Hepatic stellate cell (primary cell): ENCODE measurements at places on chromosomes 1 and 21.

- DNase-seq: no peak
Observed at GRCh38 chr1:111202366-111202706, 1.9 kb upstream of the DENND2D start.

DNA sequence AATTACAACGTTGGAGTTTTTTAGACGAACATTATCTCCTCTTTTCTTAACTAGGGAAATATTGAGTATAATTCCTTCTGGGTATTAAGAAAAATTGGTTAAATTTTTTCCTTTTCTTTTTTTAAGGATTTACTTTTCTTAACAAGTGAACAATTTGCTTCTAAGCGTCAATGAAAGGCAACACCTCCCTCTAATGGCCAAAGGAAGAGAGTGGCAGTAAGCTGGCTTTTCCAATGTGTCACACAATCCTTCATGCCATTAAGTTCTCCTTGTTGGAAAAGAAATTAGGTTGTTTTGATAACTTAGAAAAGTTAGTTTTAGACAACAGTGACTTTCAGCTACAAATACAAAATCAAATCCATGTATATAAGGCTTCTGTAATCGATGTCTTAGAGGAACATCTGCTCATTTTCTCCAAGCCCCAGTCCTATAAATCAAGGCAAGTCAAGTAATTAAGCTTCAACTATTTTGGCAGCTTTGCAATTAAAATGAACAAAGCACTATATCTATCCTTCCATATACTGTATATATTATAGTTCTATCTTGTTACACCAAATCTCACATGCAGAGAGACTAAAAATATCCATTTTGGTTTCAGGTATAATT lies 62.8 kb downstream of the EDEM3 start:
- peak; percentile 11 for DNase-seq

GRCh38 chr1:191929383-191929782 lies 228.9 kb upstream of the RGS18 start:
- no peak for DNase-seq

- no peak for DNase-seq
Observed at GRCh38 chr1:17158961-17159360, 39.7 kb upstream of the PADI2 start.

- DNase-seq: peak; percentile 51
Observed at GRCh38 chr1:111990878-111991718, 1.6 kb upstream of the KCND3 start.

GRCh38 chr1:212455803-212456528 lies 23.2 kb downstream of the NENF start:
- DNase-seq: peak; percentile 84

GRCh38 chr1:218344814-218345672 lies at the start of gene TGFB2:
Gene TGFB2, plus strand, starts transcription at chr1:218345336. Its CDS starts 1,366 bp downstream, at chr1:218346702.
- DNase-seq: peak; percentile 58

DNA sequence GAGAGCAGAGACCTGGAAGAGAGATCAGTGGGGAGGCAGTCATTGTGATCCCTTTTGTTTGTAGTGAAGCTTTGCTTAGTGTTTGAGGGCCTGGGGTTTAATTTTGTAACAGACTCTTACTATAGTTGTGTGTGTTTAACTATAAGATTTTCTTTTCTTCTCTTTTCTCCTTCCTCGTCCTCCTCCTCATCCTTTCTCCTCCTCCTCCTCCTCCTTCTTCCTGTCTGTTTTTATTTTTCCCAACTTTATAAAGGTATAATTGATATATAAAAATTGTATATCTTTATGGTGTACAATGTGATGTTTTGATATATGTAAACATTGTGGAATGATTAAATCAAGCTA lies 71.2 kb upstream of the MACF1 start:
- no peak for DNase-seq

DNA sequence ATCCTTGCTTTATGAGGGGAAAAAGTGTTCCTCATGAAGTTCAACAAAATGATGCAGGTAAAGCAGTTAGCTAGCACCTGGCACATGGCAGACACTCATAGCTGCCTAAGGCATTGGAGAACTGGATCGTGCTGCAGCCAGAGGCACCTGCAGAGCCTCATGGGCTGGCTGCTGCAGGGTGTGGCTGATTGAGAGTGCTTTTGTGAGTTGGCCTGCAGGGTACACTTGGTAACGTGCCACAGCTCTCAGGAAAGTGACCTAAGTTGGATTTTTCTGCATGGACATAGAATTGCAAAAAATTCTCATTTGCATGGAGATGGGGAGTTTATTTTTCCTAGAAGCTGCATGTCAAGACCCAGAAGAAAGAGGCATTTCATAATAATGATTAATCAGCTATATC lies 31.6 kb upstream of the IL20 start:
- no peak for DNase-seq

- DNase-seq: peak; percentile 41
Observed at GRCh38 chr1:41101950-41102607, 80.6 kb upstream of the SLFNL1 start.

GRCh38 chr1:23593556-23594148 lies 34.4 kb upstream of the ID3 start:
- DNase-seq: no peak

GRCh38 chr1:193979219-193979618 lies 792.8 kb upstream of the B3GALT2 start:
- DNase-seq: no peak

DNA sequence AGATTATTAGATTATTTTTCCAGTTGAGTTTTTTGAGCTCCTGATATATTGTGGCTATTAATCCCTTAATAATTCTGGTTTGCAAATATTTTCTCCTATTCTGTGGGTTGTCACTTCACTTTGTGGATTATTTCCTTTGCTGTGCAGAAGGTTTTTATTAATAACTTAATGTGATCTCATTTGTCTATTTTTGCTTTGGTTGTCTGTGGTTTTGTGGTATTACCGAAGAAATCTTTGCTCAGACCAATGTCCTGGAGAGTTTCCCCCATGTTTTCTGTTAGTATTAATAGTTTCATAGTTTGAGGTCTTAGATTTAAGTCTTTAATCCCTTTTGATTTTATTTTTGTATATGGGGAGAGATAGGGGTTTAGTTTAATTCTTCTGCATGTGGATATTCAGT lies 7.1 kb upstream of the TBX19 start:
- no peak for DNase-seq

- DNase-seq: peak; percentile 62
Observed at GRCh38 chr1:37682334-37682987, 9.9 kb upstream of the CDCA8 start.

- DNase-seq: no peak
Observed at GRCh38 chr1:4660917-4661594, 6.6 kb downstream of the AJAP1 start.

GRCh38 chr1:6909857-6910256 lies 124.6 kb downstream of the CAMTA1 start:
- DNase-seq: no peak

DNA sequence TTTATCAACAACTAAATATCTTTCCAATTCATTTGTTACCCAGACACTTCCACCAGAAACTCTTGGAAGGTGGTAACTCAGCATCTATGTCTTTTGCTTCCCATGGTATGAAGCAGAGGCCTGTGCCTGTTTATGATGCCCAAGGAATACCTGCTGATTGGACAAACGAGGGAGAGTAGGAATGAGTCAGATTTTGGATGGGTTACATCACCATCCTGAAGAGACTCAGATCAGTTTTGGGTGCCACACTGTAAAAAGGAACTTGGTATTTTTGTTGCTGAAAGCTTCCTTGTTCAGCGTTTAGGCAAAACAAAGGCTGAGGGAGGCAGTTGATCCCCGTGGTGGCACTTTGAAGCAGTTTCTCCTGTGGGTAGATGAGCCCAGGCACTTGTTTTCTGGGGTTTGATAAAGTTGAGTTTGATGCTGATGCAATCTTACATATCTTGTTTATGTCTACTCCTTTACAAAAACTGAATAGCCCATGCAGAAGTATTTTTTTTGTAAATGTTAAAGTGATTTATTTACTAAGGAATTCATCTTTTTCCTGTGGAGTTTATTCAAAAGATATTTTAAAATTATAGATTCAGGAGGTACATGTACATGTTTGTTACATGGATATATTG lies 26.7 kb upstream of the CYP4X1 start:
- no peak for DNase-seq

- no peak for DNase-seq
Observed at GRCh38 chr1:2425892-2426291, 13.5 kb upstream of the PEX10 start.

GRCh38 chr1:231236208-231236591 lies 4.8 kb upstream of the GNPAT start:
- DNase-seq: no peak

GRCh38 chr1:20497506-20497905 lies 10.4 kb downstream of the MUL1 start:
- no peak for DNase-seq

DNA sequence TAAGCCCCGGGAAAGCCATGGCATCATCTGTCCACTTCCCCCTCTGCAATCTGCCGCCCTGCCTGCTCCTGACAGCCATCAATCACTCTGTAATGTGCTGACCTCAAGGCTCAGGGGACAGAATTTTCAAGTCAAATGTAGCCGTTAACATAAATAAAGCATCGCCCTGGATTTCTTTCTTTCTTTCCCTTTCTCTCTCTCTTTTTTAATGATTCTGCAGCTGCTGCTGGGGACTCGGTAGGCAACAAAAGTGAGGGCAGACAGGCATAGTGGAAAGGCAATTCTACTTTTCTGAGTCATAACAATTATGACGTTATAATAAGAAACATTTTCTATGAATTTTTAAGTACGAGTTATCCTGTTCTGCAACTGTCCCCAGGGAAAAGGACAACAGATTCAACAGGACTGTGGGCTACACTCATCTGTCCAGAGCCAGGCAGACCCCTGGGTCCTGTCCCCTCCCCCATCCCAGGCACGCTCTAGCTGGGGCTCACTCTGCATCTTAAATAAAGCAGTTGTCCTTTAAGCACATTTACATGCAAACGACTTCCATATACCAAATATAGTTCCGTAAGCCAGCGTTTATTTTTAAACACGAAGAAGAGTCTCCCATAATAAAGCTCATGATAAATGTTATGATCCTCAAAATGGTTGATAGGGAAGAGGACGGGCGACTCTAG lies 78.7 kb downstream of the SSBP3 start:
- peak; percentile 71 for DNase-seq

- peak; percentile 17 for DNase-seq
Observed at GRCh38 chr21:35423709-35424108, 374.6 kb upstream of the RUNX1 start.

DNA sequence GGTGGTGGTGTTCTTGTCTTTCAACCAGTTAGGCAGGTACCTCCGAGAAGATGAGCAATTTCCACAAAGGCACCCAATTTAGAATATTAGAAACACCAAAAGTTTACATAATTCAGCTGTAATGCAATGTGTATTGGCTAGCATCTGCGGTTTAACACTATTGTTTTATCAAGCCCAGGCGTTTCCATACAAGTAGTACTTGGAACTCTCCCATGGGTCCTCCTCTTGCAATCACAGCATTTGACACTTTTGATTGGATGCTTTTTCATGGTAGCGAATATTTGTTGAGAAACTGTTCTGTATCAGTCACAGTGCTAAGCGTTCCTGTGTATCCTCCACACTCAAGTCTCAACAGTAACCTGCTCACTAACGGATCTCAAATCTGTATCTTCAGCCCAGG lies 20.1 kb upstream of the MAP1LC3C start:
- no peak for DNase-seq

DNA sequence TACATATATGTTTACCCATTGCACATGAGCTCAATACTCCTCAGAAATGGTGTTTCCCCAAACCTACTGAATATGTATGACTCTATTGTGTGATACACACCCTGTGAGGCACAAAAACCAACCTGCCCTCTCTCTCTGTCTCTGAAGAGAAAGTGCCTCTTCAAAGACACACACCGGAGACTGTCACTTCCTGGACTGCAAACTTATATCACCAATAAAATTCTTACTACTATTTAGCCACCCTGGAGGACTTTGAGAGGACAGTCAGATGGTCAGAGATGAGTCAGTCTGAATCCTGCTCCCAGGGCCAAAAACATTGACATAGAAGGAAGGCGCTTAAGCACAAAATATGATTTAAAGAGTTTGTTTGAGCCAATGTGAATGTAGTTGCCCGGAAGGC lies 110.4 kb downstream of the PPIAL4G start:
- DNase-seq: no peak

DNA sequence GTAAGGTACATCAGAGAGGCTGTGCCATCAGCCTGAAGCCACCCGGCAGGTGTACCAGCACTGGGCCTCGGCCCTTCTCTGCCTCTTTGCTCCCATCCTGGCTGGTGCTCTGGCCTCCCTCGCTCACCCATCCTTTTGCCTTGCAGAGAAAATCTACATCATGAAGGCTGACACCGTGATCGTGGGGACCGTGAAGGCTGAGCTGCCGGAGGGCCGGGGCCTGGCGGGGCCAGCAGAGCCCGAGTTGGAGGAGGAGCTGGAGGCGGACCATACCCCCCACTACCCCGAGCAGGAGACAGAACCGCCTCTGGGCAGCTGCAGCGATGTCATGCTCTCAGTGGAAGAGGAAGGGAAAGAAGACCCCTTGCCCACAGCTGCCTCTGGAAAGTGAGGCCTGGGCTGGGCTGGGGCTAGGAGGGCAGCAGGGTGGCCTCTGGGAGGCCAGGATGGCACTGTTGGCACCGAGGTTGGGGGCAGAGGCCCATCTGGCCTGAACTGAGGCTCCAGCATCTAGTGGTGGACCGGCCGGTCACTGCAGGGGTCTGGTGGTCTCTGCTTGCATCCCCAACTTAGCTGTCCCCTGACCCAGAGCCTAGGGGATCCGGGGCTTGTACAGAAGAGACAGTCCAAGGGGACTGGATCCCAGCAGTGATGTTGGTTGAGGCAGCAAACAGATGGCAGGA lies 24.5 kb upstream of the TNFRSF1B start:
- DNase-seq: no peak

DNA sequence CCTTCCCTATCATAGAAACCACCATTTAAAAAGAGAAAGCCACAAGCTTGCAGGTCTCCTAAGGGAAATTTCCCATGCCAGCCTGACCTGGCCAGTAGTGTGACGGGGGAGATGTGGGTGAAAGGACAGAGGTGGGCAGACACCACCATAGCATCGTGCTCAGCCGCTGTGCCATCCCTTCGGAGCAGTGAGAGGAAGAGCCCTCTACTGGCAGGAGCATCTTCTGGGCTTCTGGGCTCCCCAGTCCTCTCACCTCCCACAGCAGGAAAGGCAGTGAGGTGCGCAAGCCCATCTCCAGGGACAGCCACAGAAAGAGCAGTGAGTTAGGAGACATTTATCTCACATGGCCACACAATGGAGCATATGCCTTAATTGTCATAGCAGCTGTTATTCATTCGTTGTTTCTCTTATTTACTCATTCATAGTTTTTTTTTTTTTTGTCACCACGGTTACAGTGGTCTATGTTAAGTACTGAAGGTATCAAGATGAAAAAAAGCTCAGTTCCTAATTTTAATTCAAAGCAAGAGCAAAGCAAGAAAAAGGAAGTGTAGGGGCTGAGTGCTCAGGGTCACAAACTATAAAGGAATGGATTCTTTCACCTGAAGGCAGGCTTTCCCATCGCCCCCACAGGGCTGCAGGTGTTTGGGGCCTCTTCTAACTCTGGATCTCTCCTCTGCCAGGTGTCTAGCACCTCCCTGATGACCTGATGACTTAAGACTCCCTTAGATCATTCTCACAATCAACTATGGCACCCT lies 48.8 kb upstream of the CAMK1G start:
- DNase-seq: no peak
